Activated naive CD8-positive, alpha-beta T cell treated with anti-CD3 and anti-CD28 coated beads for 36 hours (primary cell): ENCODE measurements at places on chromosomes 2 and 18. TPM values are rescaled to one million over a fixed set of nuclear protein-coding genes. Genes with fewer than 3 reads are reported as not detected.

DNA sequence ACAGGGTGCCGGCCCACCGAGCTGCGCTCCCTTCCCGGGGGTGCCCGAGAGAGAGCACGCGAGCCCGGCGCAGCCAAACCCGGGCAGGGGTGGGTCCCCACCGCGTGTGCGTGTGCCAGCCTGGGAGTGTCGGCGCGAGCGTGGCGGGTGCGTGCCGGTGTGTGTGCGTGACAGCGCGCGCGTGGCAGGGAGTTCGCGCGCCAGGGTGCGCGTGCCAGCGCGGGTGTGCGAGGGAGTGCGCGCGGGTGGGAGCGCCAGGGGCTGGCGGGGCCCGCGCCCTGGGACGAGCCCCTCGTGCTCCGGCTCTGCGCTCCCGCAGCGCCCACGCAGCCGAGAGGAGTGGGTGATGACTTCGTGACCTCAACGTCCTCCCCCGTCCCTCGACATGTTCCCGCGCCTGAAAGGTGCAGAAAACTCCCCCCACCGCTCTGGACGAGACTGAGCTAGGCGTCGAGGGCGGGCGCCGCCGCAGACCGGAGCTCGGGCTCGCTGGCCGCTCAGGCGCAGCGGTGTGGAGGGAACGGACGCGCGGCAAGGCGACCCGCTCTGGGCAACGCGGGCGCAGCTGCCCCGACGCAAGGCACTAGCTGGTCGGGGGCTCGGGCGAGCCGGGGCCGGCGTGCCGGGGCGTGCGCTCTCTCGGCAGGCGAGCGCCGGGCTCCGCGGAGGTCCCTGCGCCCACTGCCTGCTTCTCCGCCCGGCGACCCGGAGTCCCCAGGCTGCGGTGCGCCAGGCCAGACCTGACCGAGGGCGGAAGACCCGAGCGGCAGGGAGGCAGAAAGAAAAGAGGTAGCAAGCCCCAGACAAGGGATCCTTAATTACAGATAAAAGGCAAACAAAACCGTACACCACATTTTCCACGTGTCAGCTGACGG is 582.8 kb downstream of the ZEB2 start:
- DNase-seq = peak; percentile 39

Gene LCT
- 0.31 TPM for total RNA-seq

GRCh38 chr2:46296840-46297545 is at the start of gene EPAS1:
EPAS1 (plus strand) TSS chr2:46297407; CDS start chr2:46297912, 505 bp downstream.
- DNase-seq = peak; percentile 82

GRCh38 chr18:13608791-13609532 is 117.4 kb downstream of the FAM210A start:
- DNase-seq = peak; percentile 38

Gene LAMA1
- total RNA-seq = not detected

DNA sequence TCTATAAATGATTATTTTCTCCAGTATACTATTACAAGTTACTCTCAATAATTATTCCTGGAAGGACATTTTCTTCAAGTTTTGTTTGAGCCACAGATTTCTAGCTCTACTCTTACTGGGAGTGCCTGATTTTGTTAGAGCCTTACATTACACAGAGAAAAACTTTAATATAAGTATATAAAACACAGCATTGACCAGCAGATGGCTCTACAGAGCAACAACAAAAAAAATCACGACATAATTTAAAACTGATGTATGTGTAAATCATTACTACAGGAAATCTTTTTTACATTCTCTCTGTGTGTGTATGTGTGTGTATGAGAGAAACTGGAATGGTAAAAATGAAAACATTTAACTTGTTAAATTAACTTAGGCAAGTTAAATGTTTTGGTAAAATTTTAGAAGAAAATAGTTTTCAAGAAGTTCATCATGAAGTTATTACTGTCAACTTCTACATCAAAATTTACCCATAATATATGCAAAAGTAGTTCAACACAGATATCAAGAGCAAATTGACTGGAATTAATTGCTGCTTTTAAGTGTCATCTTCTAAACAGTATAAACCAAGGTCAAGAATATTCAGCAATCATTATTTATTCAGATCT is 103.3 kb downstream of the MDH1 start:
- DNase-seq = no peak

- no peak for DNase-seq
Measured at GRCh38 chr18:33745871-33746545, 168.0 kb downstream of the ASXL3 start.

Gene TUBA4B
- total RNA-seq = not detected

- DNase-seq = no peak
Measured at GRCh38 chr18:41618147-41618546, 336.9 kb upstream of the PIK3C3 start.

GRCh38 chr18:38993342-38993741 is 1427.7 kb upstream of the CELF4 start:
- DNase-seq = no peak

DNA sequence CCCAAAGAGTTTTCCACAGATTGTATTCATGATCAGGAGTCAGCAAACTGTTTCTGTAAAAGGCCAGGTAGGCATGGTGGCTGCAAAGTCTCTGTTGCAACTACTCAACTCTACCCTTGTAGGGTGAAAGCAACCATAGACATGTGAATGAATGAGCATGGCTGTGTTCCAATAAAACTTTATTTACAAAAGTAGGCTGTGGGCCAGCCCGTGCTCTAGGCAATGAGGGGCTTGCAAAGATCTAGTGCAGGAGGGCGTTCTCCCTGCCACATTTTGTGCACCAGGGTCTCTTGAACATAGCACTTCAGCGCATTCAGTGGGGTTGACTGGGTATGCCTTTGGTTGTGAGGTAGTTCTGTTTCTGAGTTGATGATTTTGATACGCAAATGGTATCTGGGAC is 85.8 kb downstream of the ST6GAL2 start:
- DNase-seq = no peak

- DNase-seq = no peak
Measured at GRCh38 chr18:61782545-61782944, 110.3 kb downstream of the RNF152 start.

Gene OR6B2
- total RNA-seq = not detected

DNA sequence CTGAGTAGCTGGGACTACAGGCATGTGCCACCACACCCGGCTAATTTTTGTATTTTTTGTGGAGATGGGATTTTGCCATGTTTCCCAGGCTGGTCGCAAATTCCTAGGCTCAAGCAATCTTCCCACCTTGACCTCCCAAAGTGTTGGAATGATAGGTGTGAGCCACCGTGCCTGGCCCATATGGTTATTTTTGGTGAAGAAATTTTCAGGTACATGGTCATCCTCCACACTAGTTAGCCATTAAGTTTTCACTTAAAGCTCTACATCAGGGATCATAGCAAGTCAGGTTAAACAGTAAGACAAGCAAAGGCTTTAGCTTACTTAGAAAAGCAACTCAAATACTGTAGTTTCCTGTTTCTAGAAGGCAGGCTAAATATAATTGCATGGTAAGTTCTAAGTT is 104.3 kb upstream of the GRB14 start:
- DNase-seq = no peak
